Vagina (tissue), 2 donors: ENCODE measurements at places on chromosomes 5 and 9.

- no peaks in the 10 kb centered on the region for H3K4me1 ChIP-seq
- H3K4me3 ChIP-seq: no peak overlapping the region
- no peak overlapping the region for H3K27ac ChIP-seq
- H3K27me3 ChIP-seq: no peaks in the 10 kb centered on the region
Measured at GRCh38 chr9:37710046-37710445, 43.6 kb upstream of the TRMT10B start.

- no peaks in the 10 kb centered on the region for H3K4me1 ChIP-seq
- H3K36me3 ChIP-seq: no peaks in the 10 kb centered on the region
- no peak for DNase-seq
- no peaks in the 10 kb centered on the region for H3K27me3 ChIP-seq
Measured at GRCh38 chr5:87231037-87231808, 36.5 kb upstream of the RASA1 start.

DNA sequence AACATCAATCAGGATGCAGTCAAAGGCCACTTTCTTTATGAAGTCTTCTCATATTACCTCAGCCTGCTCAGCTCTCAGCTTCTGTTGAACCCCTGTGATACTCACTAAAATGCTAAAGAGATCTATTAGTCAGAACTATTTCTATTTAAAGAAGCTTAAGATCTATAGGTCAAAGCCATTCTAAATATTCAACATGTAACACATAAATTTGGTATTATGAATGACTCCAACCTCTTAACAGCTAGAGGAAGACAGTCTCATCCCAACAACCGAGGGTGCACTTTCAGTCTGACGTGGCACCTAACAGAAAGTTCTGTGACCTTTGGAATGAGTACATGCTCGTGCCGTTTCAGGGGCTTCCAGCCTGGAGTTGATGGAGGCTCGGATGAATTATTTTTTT, 301.5 kb upstream of the VLDLR start:
- H3K27ac ChIP-seq: no peak overlapping the region
- H3K4me3 ChIP-seq: no peak overlapping the region
- no peak for DNase-seq
- H3K27me3 ChIP-seq: no peaks in the 10 kb centered on the region

- H3K4me3 ChIP-seq: no peak overlapping the region
- H3K27me3 ChIP-seq: no peaks in the 10 kb centered on the region
- no peak overlapping the region for H3K27ac ChIP-seq
- no peaks in the 10 kb centered on the region for H3K4me1 ChIP-seq
Measured at GRCh38 chr5:116669261-116670031, 94.8 kb upstream of the SEMA6A start.

DNA sequence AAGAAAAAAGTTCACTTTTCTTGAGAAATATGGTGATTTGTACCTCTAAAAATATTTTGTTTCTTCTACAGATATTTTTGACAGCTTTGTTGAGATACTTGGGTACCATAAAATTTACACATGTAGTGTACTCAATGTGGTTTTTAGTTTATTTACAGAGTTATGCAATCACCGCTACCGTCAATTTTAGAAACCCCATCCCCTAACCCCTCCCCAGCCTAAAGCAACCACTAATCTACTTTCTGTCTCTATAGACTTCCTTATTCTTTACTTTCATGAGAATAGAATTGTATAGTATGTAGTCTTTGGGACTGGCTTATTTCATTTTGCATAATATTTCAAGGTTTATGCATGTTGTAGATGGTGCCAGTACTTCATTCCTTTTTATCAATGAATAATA, 45.0 kb upstream of the TDRD7 start:
- no peaks in the 10 kb centered on the region for H3K27me3 ChIP-seq
- no peak for DNase-seq
- peaks cover 9% of the 10 kb centered on the region for H3K36me3 ChIP-seq
- H3K4me3 ChIP-seq: no peak overlapping the region

DNA sequence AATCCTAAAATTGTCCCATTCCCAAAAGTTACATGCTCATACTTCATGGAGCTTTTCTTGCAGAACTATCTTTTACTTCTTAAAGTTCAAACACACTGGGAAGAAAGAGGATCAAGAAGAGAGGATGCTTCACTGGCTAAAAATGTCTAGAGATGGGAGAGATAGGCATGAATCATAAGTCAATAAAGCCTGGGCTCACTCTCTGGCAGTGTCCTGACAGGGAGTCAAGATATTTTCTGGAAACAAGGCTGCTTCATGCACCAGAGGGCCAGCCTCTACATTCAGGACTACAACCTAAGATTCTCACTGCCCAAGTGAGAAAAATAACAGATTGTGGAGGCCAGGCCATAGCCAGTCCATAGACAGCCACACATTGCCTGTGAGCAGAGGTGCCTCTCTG, 1358.4 kb downstream of the EFNA5 start:
- no peaks in the 10 kb centered on the region for H3K36me3 ChIP-seq
- no peaks in the 10 kb centered on the region for H3K4me1 ChIP-seq
- no peak overlapping the region for H3K27ac ChIP-seq
- no peak overlapping the region for H3K4me3 ChIP-seq
- DNase-seq: no peak

- no peak overlapping the region for H3K27ac ChIP-seq
- no peak for DNase-seq
- H3K27me3 ChIP-seq: no peaks in the 10 kb centered on the region
- no peaks in the 10 kb centered on the region for H3K36me3 ChIP-seq
- H3K4me1 ChIP-seq: peaks cover 6% of the 10 kb centered on the region
- H3K4me3 ChIP-seq: no peak overlapping the region
Measured at GRCh38 chr5:143554187-143554717, 150.8 kb upstream of the NR3C1 start.

- no peaks in the 10 kb centered on the region for H3K4me1 ChIP-seq
- DNase-seq: no peak
- H3K36me3 ChIP-seq: no peaks in the 10 kb centered on the region
- H3K27ac ChIP-seq: no peak overlapping the region
- no peaks in the 10 kb centered on the region for H3K27me3 ChIP-seq
Measured at GRCh38 chr5:90843443-90843842, 284.8 kb downstream of the ADGRV1 start.

DNA sequence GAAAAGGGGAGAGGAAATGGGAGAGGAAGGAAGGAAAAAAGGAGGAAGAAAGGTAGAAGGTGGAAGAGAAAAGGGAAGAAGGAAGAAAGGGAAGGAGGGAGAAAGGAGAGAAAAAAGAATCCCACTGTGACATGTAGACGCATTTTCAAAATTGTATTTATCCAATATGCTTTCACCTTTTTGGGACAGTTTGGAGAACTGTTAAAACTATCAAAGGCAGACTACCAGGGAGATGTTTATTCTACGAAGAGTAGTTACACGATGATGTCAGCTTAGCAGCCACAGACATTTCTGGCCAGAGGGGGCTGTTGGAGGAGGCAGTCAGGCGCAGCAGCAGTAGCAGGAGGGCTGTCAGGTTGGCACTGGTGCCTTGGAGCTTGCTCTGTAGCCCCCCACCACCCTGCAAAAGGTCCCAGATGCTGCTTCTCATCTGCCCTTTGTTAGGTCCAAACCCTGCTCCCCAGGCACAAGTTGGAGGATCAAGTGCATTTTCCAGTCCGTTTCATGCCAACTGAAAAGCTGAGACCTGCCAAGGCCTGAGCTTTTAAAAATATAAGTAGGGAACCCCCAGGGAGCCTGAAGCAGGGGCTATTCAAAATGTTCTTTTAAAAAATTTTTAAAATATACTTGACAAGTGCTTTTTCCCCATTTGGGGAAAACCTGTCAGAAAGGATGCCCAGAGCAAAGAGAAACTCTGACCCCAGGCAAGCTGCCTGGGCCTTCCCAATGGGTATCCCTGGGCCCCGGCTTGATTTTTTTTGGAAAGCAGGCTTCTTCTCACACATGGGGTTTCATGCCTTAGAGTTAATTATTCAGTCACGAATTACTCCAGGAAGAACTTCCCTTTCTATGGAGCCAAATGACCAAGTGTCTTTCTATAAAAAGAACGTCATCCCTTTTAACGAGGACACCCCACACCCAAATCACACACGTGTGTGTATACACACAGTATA, 203.3 kb downstream of the SLIT3 start:
- H3K27ac ChIP-seq: peak overlapping the region; percentile 44
- no peaks in the 10 kb centered on the region for H3K36me3 ChIP-seq
- no peak for DNase-seq
- no peak overlapping the region for H3K4me3 ChIP-seq
- peaks cover 43% of the 10 kb centered on the region for H3K4me1 ChIP-seq

GRCh38 chr9:137373611-137373980, 49.4 kb downstream of the EXD3 start:
- no peak overlapping the region for H3K27ac ChIP-seq
- H3K4me1 ChIP-seq: no peaks in the 10 kb centered on the region
- no peaks in the 10 kb centered on the region for H3K27me3 ChIP-seq
- H3K4me3 ChIP-seq: no peak overlapping the region
- peaks cover 5% of the 10 kb centered on the region for H3K36me3 ChIP-seq

- H3K4me3 ChIP-seq: no peak overlapping the region
- no peak for DNase-seq
- no peaks in the 10 kb centered on the region for H3K27me3 ChIP-seq
- no peaks in the 10 kb centered on the region for H3K36me3 ChIP-seq
- H3K4me1 ChIP-seq: no peaks in the 10 kb centered on the region
Measured at GRCh38 chr9:100668024-100668423, 90.1 kb downstream of the CAVIN4 start.

DNA sequence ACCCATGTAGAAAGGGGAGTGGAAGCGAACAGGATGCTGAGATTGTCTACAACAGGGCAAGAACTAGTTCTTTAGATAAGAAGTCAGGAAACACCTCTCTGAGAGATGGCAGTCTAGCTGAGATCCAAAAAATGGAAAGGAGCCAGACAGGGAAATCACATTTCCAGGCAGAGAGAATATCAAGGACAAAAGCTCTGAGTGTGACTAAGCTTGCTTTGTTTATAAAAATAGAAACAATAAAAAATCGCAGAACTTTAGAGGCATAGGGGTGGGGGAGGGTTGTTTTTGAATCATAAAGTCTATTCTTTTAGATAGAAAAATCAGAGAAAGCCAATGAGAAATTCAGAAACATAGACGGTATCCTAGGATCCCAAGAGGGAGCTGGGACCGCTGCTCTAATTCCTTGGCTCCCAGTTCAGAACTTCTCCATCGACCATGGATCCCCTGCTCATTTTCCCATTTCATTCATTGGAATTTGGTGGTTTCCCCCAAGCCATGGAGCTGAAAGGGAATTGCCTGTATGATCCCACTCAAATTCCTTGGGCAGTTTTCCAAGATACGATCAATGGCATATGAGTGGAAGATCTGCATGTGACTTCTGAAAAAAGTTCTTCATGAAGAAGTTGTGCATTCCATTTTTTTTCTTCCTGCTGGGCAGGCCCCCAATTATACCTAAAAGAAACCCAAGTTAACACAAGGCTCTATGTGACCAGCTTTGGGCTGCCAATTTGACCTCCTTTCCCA, 182.0 kb downstream of the GRIA1 start:
- no peak overlapping the region for H3K4me3 ChIP-seq
- H3K36me3 ChIP-seq: no peaks in the 10 kb centered on the region
- H3K27me3 ChIP-seq: no peaks in the 10 kb centered on the region
- DNase-seq: no peak

DNA sequence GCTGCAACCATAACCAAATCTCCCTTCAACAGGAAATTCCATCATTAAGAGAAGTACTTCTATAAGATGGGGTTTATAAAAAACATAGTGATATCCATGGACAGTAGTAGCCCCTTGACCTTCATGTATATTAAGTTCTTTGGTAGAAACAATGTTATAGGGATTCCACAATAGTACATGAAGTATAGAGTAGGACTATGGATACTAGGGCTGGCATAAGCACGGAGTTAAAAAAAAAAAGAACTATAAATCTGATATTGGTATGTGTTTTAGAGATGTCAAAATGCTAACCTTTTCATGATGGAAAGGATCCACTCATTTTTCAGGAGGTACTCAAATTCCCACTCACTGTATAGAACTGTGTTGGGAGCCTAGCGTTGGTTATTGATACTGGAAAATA, 337.6 kb downstream of the FGF10 start:
- no peak overlapping the region for H3K4me3 ChIP-seq
- no peak overlapping the region for H3K27ac ChIP-seq
- H3K36me3 ChIP-seq: no peaks in the 10 kb centered on the region
- no peak for DNase-seq
- H3K27me3 ChIP-seq: no peaks in the 10 kb centered on the region

DNA sequence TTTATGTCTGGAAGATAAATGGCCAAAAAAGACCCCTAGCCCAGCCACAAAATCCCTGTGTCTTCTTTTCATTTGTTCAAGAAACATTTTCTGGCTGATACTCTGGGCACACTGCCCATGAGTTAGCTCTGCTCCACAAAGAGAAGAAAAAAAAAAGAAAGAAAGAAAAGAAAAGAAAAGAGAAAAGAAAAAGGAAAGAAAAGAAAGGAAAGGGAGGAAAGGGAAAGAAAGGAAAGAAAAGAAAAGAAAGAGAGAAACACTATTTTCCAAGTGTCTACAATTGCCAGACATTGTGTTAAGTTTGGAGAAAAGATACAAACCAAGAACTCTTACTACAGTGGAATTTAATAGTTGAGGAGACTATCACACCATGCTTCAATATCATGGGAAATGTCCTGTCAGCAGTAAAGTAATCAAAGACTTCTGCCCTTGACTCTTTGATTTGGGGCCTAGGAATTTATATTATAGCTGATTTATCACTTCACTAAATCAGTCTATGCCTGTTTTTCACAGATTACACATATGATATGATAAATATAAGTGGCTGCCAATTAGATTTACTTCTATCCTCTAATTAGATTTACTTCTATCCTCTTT, 3.0 kb downstream of the TRMO start:
- no peak overlapping the region for H3K4me3 ChIP-seq
- H3K36me3 ChIP-seq: no peaks in the 10 kb centered on the region
- no peak for DNase-seq
- H3K27ac ChIP-seq: peak overlapping the region; percentile 5
- H3K4me1 ChIP-seq: peaks cover 33% of the 10 kb centered on the region
- no peaks in the 10 kb centered on the region for H3K27me3 ChIP-seq

DNA sequence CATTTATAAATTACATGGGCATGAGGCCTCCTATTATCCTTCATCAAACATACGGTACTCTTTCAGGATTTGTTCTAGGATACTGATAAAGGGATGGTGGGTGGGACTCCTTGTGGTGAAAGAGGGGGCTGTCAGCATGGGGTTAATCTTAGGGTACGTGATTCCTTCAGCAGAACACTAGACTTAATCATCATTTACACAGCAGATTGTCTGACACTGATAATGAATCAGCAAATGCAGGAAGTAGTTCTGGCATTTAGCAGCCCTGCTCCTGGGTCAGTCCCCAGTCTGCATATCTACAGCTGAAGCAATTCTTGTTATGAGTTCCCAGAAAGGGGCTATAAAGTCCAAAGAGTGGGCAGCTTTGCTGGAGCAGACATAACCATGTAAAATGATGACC, 384.6 kb downstream of the SPOCK1 start:
- no peak overlapping the region for H3K4me3 ChIP-seq
- H3K36me3 ChIP-seq: no peaks in the 10 kb centered on the region
- no peaks in the 10 kb centered on the region for H3K4me1 ChIP-seq
- no peaks in the 10 kb centered on the region for H3K27me3 ChIP-seq
